CD4-positive, CD25-positive, alpha-beta regulatory T cell (primary cell): ENCODE measurements at places on chromosomes 7 and 10. TPM values are rescaled to one million over a fixed set of nuclear protein-coding genes. Genes with fewer than 3 reads are reported as not detected.

DNA sequence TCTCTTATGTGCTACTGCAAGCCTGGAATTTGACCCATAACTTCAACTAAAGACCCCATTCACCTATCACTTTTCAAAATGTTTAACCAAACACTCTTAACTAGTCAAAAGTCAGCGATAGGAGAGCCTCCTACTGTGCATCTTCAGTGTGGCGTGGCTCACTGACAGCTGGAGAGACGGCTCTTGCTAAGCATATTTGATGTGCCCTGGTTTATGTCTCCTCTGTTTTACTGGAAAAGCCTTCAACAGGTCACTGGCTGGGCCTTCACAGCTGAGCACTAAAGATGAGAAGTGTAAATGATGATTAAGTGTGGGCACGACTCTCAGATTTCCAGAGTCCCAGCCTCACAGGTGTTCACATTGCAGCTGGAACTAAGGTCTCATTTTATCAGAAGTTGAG is 472.1 kb downstream of the SEMA3D start:
- no peaks in the 10 kb centered on the region for H3K27me3 ChIP-seq
- no peak overlapping the region for H3K27ac ChIP-seq
- no peaks in the 10 kb centered on the region for H3K36me3 ChIP-seq
- no peak overlapping the region for H3K4me3 ChIP-seq

The GIMAP8 gene
- polyA plus RNA-seq, result 11.3 TPM

- H3K36me3 ChIP-seq, result peaks cover 4% of the 10 kb centered on the region
- no peak overlapping the region for H3K4me3 ChIP-seq
- no peak overlapping the region for H3K27ac ChIP-seq
- DNase-seq, result no peak
- H3K27me3 ChIP-seq, result no peaks in the 10 kb centered on the region
- peaks cover 29% of the 10 kb centered on the region for H3K4me1 ChIP-seq
Observed at GRCh38 chr10:110995301-110995700, 75.9 kb downstream of the SHOC2 start.

DNA sequence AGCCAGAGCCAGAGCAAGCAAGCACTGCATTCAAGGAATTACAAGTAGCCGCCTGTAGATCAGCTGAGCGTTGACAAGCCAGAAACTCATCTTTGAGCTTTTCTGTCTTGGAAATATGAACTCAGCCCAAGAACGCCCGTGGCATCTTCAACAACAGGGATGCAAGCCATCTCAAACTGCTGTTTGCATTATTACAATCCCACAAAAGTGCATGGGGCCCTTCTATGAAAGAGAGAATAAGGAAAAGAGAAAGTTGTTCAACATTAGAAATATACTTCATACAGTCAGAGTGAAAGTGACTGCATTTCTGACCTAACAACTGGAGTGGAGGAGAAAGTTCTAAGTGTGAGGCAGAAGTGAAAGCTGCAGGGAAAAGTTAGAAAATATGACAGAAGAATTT is 6.5 kb downstream of the SGCE start:
- peaks cover 37% of the 10 kb centered on the region for H3K27me3 ChIP-seq
- H3K36me3 ChIP-seq, result no peaks in the 10 kb centered on the region
- no peak overlapping the region for H3K27ac ChIP-seq
- no peak overlapping the region for H3K4me3 ChIP-seq
- no peak for DNase-seq

DNA sequence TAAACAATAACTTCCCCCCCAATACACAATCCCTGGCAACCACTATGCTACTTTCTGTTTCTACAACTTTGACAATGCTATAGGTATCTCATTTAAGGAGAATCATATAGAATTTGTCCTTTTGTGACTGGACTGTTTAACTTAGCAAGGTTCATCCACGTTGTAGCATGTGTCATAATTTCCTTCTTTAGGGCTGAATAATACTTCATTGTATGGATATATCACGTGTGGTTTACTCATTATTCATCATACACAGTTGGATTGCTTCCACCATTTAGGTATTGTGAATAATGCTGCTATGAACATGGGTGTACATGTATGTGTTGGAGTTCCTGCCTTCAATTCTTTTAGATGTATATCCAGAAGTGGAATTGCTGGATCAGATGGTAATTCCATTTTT is 111.0 kb downstream of the LMBR1 start:
- H3K4me3 ChIP-seq, result no peak overlapping the region
- peaks cover 8% of the 10 kb centered on the region for H3K36me3 ChIP-seq
- H3K27me3 ChIP-seq, result no peaks in the 10 kb centered on the region
- no peaks in the 10 kb centered on the region for H3K4me1 ChIP-seq
- DNase-seq, result no peak
- H3K27ac ChIP-seq, result no peak overlapping the region

The FBXO24 gene
- polyA plus RNA-seq, result 0.21 TPM

The ZNF425 gene
- 0.65 TPM for polyA plus RNA-seq

DNA sequence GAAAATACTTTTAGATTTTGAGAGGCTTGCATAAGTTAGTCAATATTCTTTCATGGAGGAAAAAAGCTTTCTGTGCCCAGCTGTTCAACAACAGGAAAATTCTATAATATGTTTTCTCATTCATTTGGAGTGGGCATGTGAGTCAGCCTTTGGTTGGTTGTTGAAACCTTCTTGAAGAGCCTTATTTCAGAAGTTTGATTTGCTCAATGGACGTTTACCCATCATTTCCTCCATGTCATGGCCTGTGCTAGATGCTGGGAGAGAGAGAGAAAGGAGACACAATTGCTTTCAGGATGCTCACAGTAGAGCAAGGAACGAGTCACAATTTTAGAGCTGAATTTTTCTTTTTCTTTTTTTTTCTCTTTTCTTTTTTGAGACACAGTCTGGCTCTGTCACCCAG is 181.7 kb downstream of the PRKCQ start:
- no peaks in the 10 kb centered on the region for H3K27me3 ChIP-seq
- DNase-seq, result no peak
- peaks cover 5% of the 10 kb centered on the region for H3K4me1 ChIP-seq
- H3K36me3 ChIP-seq, result no peaks in the 10 kb centered on the region
- no peak overlapping the region for H3K27ac ChIP-seq
- H3K4me3 ChIP-seq, result no peak overlapping the region

DNA sequence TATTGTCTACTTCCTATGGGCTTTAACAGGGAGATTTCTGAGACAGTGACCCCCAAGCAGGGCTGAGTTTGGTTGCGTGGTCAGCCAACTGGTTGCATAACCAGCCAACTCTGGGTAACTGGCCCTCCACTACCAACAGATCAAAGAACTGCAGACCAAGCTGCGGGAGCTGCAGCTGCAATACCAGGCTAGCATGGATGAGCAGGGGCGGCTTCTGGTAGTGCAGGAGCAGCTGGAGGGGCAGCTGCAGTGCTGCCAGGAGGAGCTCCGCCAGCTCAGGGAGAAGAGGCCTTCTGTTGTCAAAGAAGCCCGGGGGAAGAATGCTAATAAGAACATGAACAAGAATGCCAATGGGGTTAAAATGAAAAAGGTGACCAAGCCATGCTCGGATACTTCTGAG is 15.7 kb upstream of the FLNC start:
- no peak overlapping the region for H3K27ac ChIP-seq
- no peaks in the 10 kb centered on the region for H3K27me3 ChIP-seq
- no peaks in the 10 kb centered on the region for H3K4me1 ChIP-seq
- H3K4me3 ChIP-seq, result no peak overlapping the region

DNA sequence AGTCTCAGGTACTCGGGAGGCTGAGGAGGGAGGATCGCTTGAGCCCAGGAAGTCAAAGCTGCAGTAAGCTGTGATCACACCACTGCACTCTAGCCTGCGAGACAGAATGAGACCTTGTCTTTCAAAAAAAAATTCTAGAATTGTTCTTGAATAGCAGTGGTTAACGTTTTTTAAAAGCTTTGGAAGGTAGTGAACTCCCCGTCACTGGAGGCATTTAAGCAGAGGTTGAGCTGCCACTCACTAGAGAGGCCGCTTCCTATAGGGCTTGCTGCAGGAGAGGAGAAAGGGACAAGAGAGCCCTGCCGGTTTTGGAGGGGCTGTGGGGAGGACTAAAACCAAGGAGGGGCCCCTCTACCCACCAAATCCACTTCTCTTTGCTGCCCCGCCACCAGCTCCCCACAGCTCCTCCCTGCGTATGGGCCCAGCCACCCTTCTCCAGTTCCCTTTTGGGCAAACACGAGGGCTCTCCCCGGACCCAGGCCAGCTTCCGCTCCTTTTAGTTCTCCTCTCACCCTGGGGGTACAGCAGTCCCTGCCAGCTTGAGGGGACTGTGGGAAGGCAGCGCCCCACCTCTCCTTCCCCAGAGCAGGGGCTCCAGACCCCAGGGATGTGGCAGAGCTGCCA is 86.9 kb upstream of the GTF2I start:
- no peaks in the 10 kb centered on the region for H3K36me3 ChIP-seq
- no peaks in the 10 kb centered on the region for H3K27me3 ChIP-seq
- no peak for DNase-seq

DNA sequence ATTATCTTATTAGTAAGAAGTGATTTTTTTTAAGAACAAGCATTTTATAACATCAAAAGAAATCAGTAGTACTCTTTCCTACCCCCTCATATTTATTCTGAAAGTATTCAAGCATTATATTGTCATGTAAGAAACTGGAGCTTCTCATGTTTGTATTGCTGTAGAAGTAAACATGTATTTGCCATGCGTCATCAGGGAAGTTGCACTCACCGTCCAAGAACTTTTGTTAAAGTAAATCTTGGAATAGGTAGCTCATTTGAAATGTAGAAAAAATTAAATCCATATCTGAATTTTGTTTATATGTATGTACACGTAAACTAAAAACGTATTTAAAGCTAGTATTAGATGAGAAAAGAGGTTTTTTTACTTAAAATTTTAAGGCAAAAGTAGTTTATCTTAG is 96.8 kb downstream of the PTEN start:
- no peaks in the 10 kb centered on the region for H3K27me3 ChIP-seq
- DNase-seq, result no peak
- no peak overlapping the region for H3K4me3 ChIP-seq

DNA sequence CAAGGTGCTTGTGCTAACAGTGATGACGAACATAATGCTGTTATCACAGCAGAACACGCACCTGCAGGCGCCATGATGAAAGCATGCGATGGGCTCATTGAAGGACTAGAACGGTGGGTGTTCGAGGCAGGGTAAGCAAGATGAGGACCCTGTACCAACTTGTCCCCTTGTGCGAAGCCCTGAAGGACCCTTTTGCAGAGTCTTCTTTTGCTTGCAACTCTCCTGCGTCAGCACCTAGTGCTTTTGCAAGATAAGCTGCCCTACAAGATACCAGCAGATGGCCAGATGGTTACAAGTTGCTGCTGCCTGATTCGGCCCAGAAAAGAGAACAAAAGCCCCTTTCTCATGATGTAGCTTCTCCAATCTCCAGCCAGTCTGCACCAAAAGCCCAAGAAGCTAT is 4.2 kb upstream of the IL15RA start:
- no peak overlapping the region for H3K4me3 ChIP-seq
- H3K27ac ChIP-seq, result no peak overlapping the region
- no peaks in the 10 kb centered on the region for H3K27me3 ChIP-seq
